ENCODE measurements at places on chromosomes 1 and 21.

- DNase-seq, result no peak
Observed at GRCh38 chr1:232239998-232240397, 389.9 kb downstream of the SIPA1L2 start.

- no peak for DNase-seq
Observed at GRCh38 chr1:66359269-66359668, 174.7 kb upstream of the SGIP1 start.

- no peak for DNase-seq
Observed at GRCh38 chr21:25188677-25189079, 418.6 kb downstream of the MRPL39 start.

GRCh38 chr1:18927082-18927653, 24.8 kb upstream of the ALDH4A1 start:
- DNase-seq, result peak; percentile 19

DNA sequence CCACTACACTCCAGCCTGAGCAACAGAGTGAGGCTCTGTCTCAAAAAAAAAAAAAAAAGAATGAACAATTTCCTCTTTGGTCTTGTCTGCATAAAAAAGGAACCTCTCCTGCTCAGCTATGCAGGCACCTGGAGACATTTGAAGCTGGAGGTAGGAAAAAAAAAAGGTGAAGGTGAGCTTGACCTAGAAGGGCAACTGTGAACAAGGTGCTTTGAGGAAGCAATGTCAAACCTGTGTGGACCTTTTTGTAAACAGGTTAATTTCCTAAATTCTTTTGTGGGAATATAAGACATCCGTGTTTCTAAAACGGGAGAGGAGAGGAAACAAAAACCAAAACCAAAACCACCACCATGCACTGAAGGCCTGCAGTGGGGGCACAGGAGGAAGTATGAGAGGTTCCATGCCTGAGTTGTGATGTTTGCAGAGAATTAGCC, 77.5 kb downstream of the SLC45A1 start:
- no peak for DNase-seq

Data from stimulated activated CD8-positive, alpha-beta memory T cell treated with anti-CD3 and anti-CD28 coated beads, Interleukin-12 subunit alpha, Interleukin-12 subunit beta, amount 100 ng/mL, for 4 hours (primary cell).